Upper lobe of right lung (tissue), 1 donor: ENCODE measurements at places on chromosomes 1 and 21.

DNA sequence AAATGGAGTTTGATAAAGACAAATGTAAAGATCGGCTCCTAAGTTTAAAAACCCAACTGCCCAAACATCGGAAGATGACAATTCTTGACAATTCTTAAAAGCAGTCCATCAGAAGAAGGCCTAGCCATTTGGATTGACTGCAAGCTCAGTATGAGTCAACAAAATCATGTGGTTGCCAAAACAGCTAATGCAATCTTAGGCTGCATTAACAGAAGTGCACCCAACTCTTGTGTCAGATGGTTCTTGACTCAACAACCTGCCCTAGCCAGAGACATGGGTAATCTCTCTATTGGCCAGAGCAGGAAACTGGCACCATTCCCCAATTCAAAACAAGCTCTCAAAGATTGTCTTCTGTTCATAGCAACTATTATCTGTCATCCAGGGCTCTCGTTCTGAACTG, 9.9 kb upstream of the NCF2 start:
- DNase-seq = no peak

DNA sequence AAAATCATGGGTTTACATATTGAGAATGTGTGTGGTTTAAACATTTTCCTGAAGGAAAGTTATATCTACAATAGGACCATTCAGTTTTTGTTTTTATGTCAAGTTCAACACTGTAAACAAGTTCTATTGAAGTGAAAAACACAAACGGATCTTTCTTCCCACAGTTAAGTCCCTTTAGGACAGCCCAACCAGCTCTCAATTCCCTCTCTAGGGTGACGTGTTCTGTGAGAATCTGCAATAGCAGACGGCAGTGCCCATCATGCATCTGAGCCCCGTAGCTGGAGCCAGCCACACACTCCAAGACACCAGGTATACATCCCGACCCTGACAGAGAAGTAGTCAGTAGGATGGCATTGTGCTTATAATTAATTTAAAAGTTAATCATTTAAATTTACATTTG, 26.3 kb upstream of the IVNS1ABP start:
- no peak for DNase-seq

- no peak for DNase-seq
Measured at GRCh38 chr1:43887748-43888147, 45.9 kb upstream of the ARTN start.

DNA sequence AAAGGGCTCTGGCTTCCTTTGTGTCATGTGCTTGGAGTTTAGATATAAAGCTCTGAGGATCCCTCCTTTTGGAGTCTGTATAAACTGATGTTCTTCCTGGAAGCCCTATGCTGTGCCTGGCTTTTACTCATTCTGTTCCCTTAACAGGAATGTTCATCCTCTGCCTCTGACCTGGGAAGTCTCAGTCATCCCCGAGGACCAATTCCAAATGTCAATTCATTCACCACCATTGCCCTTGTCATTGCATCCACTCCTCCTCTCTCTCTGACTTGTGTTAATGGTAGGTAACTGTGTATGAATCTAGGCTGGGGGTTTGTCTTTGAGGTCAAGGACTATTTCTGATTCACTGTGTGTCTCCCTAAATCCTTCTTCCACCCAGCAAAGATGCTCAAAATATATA, 204.2 kb upstream of the CAMK1G start:
- no peak for DNase-seq

GRCh38 chr1:180283098-180283497, 53.0 kb downstream of the LHX4 start:
- DNase-seq = no peak

DNA sequence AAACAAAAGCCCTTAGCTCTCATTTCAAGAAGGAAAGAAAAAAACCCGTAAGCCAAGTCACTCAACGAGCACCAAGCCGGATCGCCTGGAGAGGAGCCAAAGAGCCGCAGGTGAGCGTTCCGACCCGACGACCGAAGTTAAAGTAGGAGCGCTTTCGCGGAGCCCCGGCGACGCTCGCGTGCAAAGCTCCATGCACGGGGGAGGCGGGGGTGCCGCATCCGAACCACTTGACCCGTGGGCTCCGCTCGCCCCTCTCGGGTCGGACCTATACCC, 382 bp downstream of the GPBP1L1 start:
- peak; percentile 86 for DNase-seq

GRCh38 chr1:39418236-39418635, 73.2 kb upstream of the BMP8A start:
- no peak for DNase-seq

DNA sequence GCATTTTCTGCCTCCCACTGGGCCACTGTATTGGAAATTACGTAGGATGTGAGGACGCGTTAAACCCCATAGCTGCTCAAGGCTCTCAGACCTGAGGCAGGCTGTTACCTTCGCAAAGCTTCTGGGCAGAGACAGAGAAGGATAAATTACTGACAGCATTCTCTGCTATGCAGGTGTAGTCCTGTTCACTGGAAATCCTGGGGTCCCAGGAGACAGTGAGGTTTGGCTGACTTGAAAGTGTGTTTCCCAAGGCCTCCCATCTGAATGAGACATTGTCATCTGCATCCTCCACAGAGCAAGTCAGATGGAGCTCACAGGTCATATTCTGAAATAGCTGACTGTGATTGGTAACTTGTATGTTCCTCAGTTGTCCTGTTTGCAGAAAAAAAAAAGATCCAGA, 32.0 kb downstream of the SLAMF6 start:
- DNase-seq = no peak

GRCh38 chr1:215198021-215198420, 115.5 kb downstream of the KCNK2 start:
- no peak for DNase-seq

DNA sequence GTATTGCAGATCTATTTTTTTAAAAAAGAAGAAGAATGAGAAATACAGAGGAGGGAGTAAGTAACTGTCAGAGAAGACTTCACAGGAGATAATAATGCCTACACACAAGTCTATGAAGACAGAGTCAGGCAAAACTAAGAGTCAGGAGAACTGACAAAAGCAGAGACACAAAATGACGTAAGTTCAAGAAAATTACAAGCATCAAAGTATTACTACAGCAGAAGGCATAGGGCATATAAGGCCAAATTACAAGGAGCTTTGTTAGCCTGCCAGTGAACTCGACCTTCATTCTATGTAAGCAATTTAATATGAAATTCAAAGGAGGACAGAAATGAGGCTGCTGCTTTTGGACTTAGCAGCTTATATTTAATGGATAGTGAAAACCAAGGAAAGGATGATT, 23.7 kb downstream of the FAF1 start:
- DNase-seq = no peak

DNA sequence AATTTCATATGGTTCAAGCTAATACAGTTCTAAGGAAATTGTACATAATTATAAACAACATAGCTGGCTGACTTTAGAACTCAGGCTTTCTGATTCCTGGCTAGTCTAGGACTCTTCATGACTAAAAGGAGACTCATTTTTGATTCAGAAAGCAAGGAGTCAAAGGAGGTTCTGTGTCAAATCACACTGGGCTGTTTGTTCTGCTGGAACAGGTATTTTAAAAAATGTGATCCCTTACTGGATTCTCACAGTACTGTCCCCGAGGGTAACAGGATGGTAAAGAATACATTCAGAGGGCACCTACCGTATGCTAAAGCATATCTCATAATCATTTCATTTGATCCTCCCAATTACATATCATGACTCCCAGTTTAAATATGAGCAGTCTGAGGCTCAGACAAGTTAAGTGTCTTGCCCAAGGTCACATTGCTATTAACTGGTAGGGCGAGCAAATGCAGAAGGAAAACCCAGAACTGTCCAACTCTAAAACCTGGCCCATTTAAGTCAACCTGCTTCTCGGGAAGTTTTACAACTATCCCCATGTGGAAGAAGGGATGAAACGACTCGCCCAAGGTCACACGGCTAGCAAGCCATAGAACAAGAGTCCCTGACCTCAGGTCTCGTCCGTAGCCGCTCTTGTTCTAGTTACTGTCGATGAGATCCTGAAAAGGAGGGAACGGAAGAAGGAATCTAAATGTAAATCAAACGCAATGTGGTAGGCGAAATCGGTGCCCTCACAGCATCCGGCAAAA, 675 bp downstream of the MYSM1 start:
- no peak for DNase-seq

DNA sequence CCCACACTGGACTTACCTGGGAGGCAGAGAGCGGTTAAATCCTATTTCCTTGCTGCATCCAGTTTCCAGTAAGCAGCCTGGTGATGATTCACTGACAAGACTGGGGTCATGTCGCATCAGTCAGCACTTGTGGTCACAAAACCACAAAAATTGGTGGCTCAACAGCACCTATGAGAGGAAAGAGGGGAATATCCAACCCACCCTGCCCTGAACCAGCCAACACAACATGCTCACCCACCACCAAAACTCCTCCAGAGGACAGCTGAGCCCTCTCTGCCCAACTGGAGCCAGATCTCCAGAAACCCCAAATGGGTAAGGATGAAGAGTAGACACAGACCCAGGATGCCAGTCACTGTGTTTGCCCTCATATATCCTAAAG, 64.0 kb downstream of the CD46 start:
- no peak for DNase-seq

DNA sequence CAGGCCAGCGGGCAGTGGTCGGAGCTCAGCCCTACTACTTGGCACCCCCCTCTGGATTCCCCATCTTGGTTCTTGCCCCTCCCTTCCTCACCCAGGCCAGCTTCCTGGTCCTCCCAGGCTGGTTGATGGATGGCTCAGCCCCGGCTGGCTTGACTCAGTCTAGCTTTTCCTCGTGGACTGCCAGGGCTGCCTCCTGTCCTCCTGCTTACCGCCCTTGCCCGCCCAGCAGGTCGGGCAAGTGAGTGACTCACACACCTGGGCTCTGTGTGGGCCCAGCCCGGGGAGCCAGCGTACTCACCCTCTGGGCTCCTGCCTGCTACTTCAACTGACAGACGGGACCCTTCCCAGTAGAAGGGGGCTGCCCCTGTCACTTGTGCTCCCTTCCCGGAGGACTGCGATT, 19.5 kb upstream of the ARHGEF10L start:
- peak; percentile 67 for DNase-seq

- no peak for DNase-seq
Measured at GRCh38 chr21:41441546-41441945, 15.5 kb downstream of the MX1 start.

DNA sequence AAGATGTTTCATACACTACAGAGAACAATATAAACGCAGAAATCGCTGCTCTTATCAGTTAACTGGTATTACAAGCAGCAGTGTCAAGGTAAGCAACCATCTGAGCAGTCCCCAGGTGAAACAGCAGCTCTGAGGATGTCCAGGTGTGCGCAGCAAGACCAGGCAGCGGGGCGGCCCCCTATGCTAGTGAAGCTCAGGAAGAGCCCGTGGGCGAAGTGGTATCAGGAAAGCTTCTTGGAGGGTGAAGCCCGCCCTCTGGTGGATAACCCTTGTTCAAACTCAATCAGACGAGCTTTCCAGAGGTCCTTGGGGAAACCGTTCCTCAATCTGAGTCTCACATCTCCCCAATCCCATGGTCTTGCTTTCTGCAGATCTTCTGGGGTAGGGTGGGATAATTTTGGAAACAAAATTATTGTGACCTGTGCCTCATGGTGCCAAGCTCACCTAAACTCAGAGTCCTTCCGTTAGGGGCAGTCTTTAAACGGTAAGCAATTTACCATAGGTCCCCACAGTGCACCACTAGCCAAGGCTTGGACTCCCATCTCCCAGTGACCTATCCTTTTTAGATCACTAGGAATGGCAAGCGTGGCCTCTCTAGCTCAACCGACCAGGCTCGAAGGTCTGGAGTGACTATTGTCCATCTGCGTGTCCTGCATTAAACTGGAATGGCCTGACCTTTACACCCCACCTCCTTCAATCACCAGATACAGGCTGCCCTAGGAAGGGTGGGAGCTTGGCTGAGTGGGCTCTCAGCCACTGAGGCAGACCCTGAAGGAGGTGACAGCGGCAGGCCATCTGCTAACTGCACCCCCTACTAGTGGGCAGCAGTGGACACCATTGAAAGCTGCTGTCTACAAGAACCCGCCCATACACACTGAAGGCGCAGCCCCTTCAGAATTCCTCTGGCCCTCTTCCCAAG, 13.6 kb upstream of the FAM110D start:
- DNase-seq = peak; percentile 83

GRCh38 chr1:2274929-2275475, 46.9 kb downstream of the SKI start:
- DNase-seq = no peak

DNA sequence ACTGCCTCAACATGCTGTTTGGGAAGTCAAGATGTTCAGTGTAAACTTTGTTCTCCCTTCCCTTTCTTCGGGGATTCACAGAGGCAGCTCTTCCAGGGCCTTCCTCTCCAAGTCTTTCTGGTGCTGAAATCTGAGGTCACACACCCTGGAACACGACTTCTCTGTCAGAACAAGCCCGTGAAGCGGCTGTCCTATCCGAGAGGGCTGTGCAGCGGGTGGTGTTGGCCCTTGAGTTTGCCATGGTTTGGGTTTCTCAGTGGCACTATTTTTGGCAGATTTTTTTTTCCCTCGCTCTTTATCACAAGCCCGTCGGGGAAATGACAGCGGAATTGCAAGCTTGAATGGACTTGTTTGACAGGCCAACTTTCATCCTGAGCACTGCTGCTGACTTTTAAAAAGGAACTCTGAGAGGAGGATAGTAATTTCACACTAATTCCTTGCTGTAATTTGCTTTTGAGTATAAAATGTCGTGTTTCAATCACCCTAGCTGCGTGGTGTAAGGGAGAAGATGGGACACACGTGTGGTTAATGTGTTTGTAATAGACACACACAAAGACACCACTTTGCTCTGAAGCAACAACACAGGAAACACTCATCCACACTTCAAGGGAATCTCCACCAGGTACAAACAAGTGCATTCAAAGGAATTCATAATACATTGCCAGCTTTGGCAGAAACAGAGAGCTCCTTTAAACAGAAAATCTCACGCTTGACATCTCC, 60.1 kb upstream of the TARBP1 start:
- no peak for DNase-seq

DNA sequence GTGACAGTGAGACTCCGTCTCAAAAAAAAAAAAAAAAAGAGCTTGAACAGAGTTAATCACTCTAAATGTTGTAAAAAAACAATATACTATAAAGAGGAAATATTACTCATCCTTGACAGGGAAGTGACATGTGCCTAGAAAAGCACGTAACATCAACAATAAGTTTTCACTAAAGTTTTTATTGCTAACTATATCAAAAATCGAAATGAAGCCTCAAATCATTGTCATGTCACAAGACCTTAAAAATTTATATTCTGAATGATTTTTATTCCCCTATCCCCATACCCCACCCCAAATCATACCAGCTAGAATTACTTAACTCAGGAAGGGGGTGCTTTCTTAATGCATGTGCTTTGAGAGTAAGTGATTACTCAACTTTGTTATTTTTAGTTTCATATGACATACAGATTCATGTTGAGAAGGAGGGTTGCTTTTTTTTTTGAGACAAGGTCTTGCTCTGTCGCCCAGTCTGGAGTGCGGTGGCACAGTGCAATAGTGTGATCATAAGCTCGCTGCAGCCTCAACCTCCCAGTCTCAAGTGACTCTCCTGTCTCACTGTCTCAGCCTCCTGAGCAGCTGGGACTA, 53.6 kb upstream of the MUTYH start:
- no peak for DNase-seq

DNA sequence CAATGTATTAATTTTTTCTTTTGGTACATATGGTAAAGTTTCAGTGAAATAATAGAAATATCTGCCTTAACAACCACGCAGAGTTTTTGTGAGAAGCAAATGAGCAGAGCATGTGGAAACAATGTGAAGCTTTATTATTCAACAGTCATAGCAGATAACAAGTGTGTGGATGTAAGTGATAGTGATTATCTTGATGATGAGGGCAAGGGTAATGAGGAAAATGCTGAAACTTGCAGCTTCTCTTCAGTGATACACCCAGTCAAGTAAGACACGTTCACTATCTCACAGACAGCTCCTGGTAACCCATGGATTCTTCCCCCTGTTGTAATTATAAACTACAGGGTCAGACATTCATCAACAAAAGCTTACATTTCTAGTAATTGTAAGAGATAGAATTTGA, 14.6 kb upstream of the OR2L5 start:
- no peak for DNase-seq
